AG04450 (cell line): ENCODE measurements at places on chromosomes 5 and 9. TPM values are rescaled to one million over a fixed set of nuclear protein-coding genes. Genes with fewer than 3 reads are reported as not detected.

GRCh38 chr9:35048511-35048910 is 23.9 kb downstream of the VCP start:
- no peak for DNase-seq

DNA sequence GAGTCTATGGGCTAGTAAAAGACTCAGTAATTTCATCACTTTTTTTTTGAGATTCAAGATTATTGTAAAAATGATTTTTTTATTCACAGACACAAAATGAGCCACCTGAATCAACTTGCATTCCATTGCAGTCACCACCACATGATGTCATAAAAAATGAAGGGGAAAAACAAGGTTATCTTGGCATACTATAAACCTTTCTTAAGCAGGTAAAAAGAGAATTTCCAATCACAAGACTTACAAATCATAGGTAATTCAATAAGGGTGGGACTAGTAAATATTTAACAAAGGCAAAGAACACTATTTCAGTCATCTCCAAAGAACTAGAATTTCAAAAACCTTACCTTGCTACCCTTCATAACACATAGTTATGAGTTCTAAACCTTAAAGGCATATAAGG is 30.7 kb downstream of the TRPM6 start:
- no peak for DNase-seq

- DNase-seq, result no peak
Observed at GRCh38 chr5:177412603-177413233, 3.4 kb upstream of the F12 start.

DNA sequence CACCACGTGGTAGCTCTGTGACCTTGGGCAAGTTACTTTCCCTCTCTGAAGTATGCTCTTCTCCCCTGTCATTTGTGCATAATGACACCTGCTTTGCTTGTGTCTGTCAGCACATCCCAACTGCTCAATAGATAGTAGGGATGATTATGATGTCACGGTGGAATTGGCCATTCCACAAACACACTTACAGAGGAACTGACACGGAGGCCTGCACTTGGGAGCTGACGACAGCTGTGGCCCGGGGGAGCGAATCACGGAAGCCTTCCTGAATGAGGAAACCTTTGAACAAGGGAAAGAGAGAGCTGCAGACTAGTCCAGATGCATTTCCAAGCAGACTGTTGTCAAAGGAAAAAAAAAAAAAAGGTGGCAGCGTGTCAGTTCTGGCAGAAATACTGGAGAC is 21.0 kb downstream of the TLX3 start:
- DNase-seq, result no peak

- DNase-seq, result no peak
Observed at GRCh38 chr5:145960166-145960565, 23.8 kb downstream of the SH3RF2 start.

GRCh38 chr5:36026706-36027465 is 35.7 kb upstream of the UGT3A1 start:
- no peak for DNase-seq

DNA sequence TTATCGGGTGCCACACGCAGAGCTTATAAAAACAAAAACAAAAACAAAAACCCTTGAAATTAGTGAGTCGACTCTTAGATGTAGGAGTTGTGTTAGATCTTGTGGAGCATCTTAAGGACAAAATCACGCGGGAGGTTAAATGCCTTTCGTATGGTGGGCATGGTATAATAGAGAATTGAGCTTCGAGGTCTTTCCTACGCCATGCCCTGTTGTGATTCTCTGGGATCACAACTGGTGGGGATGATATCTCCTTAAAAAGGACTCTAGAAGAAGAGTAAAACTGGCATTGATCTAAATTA is 773 bp upstream of the ELL2 start:
- DNase-seq, result no peak

DNA sequence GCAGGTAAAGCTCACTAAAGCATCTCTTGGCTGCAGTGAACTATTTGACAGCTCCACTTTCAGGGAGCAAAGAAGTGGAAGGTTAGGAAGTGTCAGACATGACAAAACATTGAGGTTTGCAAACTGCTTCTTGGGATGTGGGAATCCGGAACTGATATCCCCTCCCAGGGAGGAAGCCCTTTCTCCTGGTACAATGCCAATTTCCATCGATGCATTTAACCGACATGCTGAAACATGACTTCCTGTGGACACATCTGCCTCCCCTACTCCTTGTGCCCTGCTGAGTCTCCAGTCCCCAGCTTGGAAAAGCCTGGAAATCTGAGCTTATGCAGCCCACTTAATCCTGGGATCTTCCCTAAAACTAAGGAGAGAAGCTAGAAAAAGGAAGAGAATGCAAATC is 323.1 kb upstream of the DAP start:
- no peak for DNase-seq

- no peak for DNase-seq
Observed at GRCh38 chr5:76367623-76368371, 35.3 kb upstream of the IQGAP2 start.

- DNase-seq, result no peak
Observed at GRCh38 chr5:156505101-156505500, 178.1 kb downstream of the SGCD start.

- DNase-seq, result no peak
Observed at GRCh38 chr9:105416840-105417239, 31.0 kb upstream of the FSD1L start.

DNA sequence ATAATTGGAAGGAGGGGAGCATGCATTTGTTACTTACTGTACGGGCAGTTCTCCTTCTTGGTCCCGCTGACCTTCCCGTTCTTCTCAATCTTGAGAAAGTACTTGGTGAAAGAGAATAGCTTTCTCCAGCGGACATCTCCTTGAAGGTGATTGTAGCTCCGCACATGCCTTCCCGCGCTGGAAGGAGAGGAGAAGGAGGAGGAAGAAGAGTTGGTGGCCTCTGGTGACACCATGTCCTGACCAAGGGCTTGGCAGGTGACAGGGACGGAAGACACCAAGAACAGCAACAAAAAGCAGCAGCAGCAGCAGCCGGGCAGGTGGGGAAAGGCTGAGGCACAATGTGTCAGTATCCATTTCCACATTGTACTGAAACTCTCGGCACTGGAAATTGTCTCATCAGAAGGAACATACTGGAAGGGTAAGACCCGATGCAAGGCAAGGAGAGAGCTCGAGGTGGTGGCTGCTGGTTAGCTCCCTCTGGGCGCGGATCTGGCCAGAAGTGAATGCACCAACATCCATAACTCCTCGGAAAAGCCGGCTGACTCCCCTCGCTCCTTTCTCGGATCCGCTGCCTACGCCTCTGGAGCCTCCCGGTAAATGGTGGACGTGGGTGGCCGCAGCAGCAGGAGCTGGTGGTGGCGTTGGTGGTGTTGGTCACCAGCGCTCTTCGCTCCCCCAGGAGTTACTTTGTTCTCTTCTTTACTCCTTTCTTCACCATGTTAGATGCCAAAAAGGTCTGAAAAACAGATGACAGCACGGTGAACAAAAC is 715 bp downstream of the FGF10 start:
- no peak for DNase-seq

DNA sequence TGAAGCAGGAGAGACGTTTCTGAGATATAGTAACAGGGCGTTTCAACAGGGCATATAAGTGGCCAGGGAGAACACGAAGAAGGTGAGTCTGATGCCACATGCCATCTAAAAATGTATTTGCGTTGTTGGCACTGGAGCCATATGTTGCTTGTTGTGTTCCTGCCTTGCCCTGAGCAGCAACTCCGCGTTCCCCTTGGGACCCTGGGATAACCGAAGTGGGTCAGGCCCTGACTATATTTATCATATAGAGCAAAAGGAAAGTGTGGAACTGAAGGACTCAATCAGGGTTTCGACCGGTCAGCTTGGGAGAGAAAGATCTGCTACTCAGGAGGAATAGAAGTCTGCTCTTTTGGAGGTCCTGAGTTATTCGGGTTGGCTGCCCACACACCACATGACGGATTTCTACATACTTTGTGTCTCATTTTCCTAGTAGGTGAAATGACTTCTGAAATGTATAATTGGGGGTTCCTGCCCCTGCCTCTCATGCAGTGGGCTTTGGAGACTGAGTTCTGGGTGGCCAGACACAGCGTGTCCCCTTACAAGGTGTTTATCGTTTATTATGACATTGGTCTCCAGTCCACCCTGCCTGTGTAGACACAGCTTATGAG is 3.0 kb downstream of the STC2 start:
- DNase-seq, result no peak

- DNase-seq, result no peak
Observed at GRCh38 chr5:10904862-10905432, 143.9 kb upstream of the DAP start.

GRCh38 chr9:96379461-96379860 is 4.0 kb downstream of the SLC35D2 start:
- peak; percentile 62 for DNase-seq

GRCh38 chr9:127451608-127451857 is 223 bp downstream of the LRSAM1 start:
- DNase-seq, result no peak

- DNase-seq, result no peak
Observed at GRCh38 chr9:109118808-109119438, 824 bp downstream of the TMEM245 start.

DNA sequence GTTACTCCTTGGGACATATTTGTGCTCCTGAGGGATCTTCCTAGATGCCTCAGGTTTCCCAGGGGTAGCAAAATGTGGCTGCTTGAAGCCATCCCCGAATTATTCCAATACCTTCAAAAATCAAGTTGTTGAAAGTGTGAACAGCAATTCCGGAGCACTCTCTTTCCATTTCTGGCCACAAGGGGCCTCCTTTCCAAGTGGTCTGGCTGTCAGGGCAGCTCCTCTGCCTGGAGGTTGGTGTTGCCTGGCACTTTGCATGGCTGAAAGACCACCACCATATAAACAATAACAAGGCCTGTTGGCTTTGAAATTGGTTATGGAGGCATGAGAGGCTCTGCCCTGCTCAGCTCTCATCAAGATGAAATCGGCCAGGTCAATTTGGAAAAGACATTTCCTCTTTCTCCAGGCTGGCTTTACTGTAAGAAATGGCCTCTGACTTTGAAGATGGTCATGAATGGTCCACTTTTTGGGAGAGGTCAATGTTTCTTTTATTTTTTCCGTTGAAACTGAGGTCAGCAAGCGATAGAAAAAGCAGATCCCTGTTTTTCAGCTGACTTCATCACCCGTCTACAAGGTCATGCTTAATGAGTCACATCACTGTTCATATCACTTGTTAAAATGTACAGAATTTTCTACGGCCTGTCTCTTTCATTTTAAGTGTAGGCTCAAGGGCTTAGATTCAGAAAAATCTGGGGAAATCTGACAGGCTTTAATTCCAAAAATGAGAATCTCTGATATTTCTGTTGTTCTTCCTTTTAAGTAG is 481.1 kb upstream of the ZNF608 start:
- DNase-seq, result no peak

GRCh38 chr5:149152317-149152746 is 11.0 kb downstream of the ABLIM3 start:
- no peak for DNase-seq

GRCh38 chr5:68370196-68370595 is 154.6 kb downstream of the PIK3R1 start:
- DNase-seq, result no peak

- no peak for DNase-seq
Observed at GRCh38 chr5:142428036-142428772, 103.4 kb upstream of the SPRY4 start.

GRCh38 chr5:141713616-141714309 is 31.7 kb upstream of the ARAP3 start:
- DNase-seq, result no peak

GRCh38 chr9:125486152-125486508 is 220.9 kb downstream of the MAPKAP1 start:
- no peak for DNase-seq

DNA sequence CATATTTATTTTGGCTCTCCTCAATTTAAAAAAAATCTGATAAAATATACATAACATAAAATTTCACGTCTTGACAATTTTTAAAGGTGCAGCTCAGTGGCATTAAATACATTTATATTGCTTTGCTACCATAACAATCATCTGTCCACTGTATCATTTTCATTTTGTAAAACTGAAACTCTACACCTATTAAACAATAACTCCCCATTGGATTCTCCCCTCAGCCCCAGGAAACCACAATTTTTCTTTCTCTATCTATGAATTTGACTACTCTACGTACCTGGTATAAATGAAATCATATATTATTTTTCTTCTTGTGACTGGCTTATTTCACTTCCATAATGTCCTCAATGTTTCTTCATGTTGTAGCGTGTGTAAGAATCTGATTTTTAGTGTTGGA is 563.5 kb downstream of the PRR16 start:
- DNase-seq, result no peak

DNA sequence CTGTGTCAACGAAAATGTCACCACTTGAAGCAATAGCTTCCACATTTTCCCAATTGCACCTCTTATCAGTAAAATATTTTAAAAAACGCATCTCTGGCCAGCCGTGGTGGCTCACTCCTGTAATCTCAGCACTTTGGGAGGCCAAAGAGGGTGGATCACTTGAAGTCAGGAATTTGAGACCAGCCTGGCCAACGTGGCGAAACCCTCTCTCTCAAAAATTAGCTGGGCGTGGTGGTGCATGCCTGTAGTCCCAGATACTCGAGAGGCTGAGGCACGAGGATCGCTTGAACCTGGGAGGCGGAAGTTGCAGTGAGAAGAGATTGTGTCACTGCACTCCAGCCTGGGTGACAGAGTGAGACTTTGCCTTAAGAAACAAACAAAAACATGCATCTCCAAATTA is 210.1 kb upstream of the CHD1 start:
- no peak for DNase-seq

DNA sequence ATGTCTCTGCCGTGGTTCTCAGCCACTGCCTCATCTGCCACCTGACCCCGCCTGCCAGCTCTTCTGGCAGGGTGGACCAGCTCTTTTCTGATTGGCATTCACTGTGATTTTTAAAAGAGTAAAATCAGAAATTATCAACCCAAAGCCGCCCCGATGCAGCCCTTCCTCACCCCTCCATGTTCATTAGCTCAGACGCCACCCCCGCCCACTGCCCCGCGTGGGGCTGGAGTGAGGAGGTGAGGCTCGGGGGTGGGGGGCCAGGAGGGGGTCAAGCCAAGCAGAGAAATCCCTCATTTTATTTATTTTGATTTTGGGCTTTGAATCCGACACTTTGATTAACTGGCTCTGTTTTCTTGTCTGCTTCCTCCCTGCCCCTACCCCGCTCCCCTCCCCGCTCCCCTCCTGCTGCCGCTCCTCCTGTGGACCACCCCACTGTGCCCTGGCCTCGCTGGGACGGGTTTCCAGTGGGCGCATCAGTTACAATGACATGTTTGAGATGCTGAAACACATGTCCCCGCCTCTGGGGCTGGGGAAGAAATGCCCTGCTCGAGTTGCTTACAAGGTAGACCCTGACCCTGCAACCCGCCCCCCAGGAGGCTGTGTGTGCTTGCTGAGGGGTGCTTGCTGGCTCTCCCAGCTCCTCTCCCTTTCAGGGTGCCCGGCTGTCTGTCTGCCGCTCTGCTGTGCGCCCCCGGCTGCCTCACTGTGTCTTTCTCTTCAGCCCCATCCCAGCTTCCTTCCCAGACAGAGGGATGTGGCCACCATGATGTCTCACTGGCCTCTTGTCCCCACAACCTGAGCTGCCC is 224.9 kb downstream of the CACNA1B start:
- DNase-seq, result no peak

The DENND4C gene
- polyA plus RNA-seq, result 20.5 and 27.9 TPM in 2 replicates

The NMUR2 gene
- polyA plus RNA-seq, result not detected in 2 replicates

The KLF9 gene
- polyA plus RNA-seq, result 13.2 and 14.9 TPM in 2 replicates

The CCDC180 gene
- polyA plus RNA-seq, result 0.65 and 1.1 TPM in 2 replicates

The ADCY2 gene
- not detected in 2 replicates for polyA plus RNA-seq

The ELOVL7 gene
- 0.06 and 0.11 TPM in 2 replicates for polyA plus RNA-seq

The RUSC2 gene
- polyA plus RNA-seq, result 17.4 and 19.3 TPM in 2 replicates
